ENCODE measurements at places on chromosomes 2 and 18. TPM values are rescaled to one million over a fixed set of nuclear protein-coding genes. Genes with fewer than 3 reads are reported as not detected.

DNA sequence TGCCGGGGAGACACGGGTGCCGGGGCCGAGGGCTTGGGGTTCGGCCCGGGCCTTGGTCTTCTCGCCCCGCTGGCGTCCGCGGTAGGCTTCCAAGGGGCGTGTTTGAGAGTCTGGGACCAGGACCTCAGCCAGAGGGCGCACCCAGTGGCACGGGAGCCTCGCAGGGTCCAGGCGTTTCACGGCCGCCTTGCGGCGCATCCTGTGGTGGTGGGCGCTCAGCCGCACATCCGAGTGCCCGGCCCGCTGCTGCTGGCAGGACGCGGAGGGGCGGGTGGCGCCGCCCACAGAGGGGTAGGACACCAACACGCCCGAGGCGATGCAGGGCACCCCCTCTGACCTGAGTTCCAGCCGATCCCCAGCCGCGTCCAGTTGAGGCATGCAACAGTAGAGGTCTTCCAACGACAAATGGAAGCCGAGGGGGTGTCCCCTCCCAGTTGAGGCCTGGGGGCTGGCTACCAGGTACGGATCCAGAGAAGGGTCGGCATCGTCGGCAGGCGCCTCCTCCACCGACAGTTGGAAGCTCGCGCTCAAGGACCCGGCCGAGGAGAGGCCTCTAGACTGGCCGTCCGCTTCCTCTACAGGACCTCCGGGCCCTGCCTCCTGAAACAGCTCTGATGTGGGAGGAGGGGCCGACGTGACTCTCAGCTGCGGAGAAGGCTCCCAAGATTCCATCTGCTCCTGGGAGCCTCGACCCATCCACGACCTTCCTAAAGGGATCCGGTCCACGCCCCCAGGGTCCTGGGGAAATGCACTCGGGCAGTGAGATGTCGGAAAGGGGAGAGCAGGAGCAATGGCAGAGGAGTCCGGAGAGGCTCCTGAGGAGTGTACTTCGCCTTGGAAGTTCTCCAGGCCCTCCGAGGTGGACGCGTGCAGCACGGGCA is 6.3 kb downstream of the C2orf81 start:
- DNase-seq = peak; percentile 56
- H3K27me3 ChIP-seq = no peaks in the 10 kb centered on the region
- peak overlapping the region; percentile 52 for H3K4me3 ChIP-seq
- H3K36me3 ChIP-seq = no peaks in the 10 kb centered on the region
- H3K4me1 ChIP-seq = no peaks in the 10 kb centered on the region
- peak overlapping the region; percentile 9 for H3K27ac ChIP-seq

- H3K27ac ChIP-seq = no peak overlapping the region
- no peaks in the 10 kb centered on the region for H3K4me1 ChIP-seq
- H3K27me3 ChIP-seq = no peaks in the 10 kb centered on the region
- DNase-seq = no peak
- H3K4me3 ChIP-seq = no peak overlapping the region
- H3K36me3 ChIP-seq = no peaks in the 10 kb centered on the region
Observed at GRCh38 chr18:75344161-75344560, 83.3 kb downstream of the SMIM21 start.

DNA sequence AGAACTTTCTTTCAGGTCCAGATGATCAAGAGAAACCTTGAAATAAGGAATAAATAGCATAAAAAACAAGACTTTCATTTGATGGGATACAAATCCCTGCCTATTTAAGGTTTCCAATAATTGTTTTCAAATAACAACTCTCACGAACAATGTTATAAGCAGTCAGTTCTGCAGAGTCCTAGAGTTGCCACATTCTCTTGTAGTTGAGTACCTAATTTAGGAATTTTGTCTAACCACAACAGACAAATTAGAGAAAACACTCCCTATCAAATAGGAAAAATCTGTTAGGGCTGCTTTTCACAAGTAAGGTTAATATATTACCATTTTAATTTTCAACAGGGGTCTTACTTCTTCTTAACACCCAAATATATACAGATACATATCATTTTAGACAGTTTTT is 130.1 kb upstream of the CDH20 start:
- no peaks in the 10 kb centered on the region for H3K4me1 ChIP-seq
- no peak overlapping the region for H3K4me3 ChIP-seq
- no peak overlapping the region for H3K27ac ChIP-seq

DNA sequence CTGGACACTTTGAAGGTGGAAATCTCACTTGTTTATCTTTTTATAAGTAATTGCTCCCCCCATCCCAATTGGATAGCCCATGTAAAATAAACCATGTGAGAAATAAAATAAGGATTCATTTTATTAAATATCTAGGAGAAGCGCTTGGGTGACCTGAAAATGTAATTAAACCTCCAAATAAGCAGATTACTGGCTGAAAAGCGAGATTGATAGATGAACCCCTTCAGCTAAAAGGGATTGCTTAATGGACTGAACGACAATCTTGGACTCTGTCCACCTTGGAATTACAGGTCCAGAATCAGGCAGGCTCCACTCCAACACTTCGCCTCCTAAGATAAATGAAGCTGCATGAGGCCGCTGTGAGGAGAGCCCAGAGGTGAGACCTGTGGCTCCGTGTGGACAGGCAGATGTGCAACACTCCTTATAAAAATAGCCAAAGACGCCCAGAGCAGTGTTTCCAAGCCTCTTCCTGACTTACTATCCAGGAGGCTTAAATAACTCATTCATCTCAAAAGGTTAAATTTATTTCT is 441.5 kb downstream of the MTX2 start:
- no peak overlapping the region for H3K4me3 ChIP-seq
- no peak for DNase-seq
- no peaks in the 10 kb centered on the region for H3K36me3 ChIP-seq
- H3K4me1 ChIP-seq = no peaks in the 10 kb centered on the region

GRCh38 chr2:84966731-84967130 is 4.2 kb upstream of the KCMF1 start:
- no peak overlapping the region for H3K27ac ChIP-seq
- no peak for DNase-seq
- no peaks in the 10 kb centered on the region for H3K27me3 ChIP-seq
- H3K4me1 ChIP-seq = no peaks in the 10 kb centered on the region
- H3K36me3 ChIP-seq = no peaks in the 10 kb centered on the region

DNA sequence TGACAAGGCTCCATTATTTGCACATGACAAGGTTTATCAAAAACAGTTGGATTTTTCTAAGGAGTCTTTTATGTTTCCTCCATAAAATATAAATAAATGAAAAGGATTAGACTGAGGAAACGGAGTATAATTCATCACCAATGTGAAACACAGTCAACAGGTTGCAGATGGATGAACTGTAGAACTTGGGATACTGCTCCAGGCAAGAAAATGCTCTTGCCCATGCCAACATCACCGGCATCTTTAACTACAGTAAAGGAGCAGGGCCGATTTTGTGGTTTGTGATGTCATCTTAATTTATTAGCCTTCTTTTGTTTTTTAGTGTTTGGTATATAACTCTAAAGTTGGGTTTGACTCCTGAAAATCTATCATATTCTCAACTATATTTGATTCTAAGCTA is 577.3 kb downstream of the EPHA4 start:
- H3K4me3 ChIP-seq = no peak overlapping the region
- H3K36me3 ChIP-seq = no peaks in the 10 kb centered on the region
- no peak for DNase-seq
- H3K27ac ChIP-seq = no peak overlapping the region
- H3K27me3 ChIP-seq = no peaks in the 10 kb centered on the region

GRCh38 chr2:60504049-60504448 is 49.4 kb downstream of the BCL11A start:
- H3K36me3 ChIP-seq = no peaks in the 10 kb centered on the region
- H3K27me3 ChIP-seq = no peaks in the 10 kb centered on the region
- no peak overlapping the region for H3K4me3 ChIP-seq
- H3K4me1 ChIP-seq = no peaks in the 10 kb centered on the region
- DNase-seq = no peak

- no peaks in the 10 kb centered on the region for H3K27me3 ChIP-seq
- DNase-seq = no peak
- H3K4me3 ChIP-seq = no peak overlapping the region
- H3K27ac ChIP-seq = no peak overlapping the region
Observed at GRCh38 chr2:171319164-171319810, 114.5 kb downstream of the METTL8 start.

DNA sequence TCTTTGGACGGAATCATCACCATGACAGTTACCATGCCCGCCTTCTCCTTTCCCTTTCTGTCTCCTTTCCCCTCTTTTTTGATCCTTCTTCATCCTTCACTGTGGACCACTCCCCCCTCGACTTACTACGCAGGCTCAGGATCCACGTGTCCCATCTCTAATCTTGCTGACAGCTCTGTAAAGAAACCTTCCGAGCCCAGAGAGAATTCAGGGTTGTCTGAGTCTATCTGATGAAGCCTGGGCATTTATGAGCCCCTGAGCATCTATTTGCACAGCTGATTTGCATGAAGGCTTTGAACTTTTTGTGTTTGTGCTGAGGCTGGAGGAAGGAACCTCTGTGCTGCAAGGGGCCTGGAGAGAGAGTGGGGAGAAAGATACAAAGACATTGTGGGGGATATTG is 50.7 kb downstream of the CIB4 start:
- H3K36me3 ChIP-seq = no peaks in the 10 kb centered on the region
- H3K4me1 ChIP-seq = no peaks in the 10 kb centered on the region
- no peak for DNase-seq

- no peak for DNase-seq
- no peaks in the 10 kb centered on the region for H3K4me1 ChIP-seq
Observed at GRCh38 chr2:236607471-236608187, 38.0 kb downstream of the ACKR3 start.

- H3K36me3 ChIP-seq = no peaks in the 10 kb centered on the region
- H3K27me3 ChIP-seq = no peaks in the 10 kb centered on the region
- no peak overlapping the region for H3K27ac ChIP-seq
- DNase-seq = no peak
Observed at GRCh38 chr2:38499548-38500282, 103.0 kb downstream of the HNRNPLL start.

GRCh38 chr2:58429014-58429875 is 188.1 kb upstream of the FANCL start:
- no peak overlapping the region for H3K4me3 ChIP-seq
- no peaks in the 10 kb centered on the region for H3K36me3 ChIP-seq
- H3K4me1 ChIP-seq = no peaks in the 10 kb centered on the region
- H3K27ac ChIP-seq = no peak overlapping the region
- H3K27me3 ChIP-seq = no peaks in the 10 kb centered on the region
- DNase-seq = no peak

GRCh38 chr2:185507719-185508118 is 230.9 kb upstream of the FSIP2 start:
- no peaks in the 10 kb centered on the region for H3K36me3 ChIP-seq
- no peak for DNase-seq
- H3K4me1 ChIP-seq = no peaks in the 10 kb centered on the region
- H3K27me3 ChIP-seq = no peaks in the 10 kb centered on the region

DNA sequence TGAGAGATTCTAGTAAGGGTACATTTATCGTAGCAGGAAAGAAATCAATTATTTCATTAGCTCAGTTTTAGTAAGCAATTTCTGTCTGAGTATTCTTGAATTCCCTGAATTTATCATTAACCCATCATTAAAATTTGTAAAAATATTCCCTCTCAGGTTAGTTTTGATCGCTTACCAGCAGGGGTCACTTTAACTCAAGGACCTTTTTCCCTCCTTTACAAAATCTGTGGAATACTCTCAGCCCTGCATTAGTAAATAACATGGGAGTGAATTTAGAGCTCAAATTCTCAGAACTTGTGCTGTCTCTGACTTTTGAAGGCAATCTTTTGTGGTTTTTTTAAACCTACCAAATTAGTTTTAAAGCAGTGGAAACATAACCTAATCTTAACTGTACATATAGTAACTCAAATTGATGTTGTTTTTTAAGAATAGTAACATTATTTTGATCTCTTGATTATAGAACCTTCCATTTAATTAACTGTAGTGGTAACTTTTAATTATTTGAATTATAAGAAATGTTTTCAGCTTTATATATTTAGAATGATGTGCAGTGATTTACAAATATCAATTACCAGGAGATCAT is 97.2 kb downstream of the AGPS start:
- H3K4me1 ChIP-seq = no peaks in the 10 kb centered on the region
- no peak overlapping the region for H3K4me3 ChIP-seq
- no peaks in the 10 kb centered on the region for H3K27me3 ChIP-seq
- H3K27ac ChIP-seq = no peak overlapping the region
- no peaks in the 10 kb centered on the region for H3K36me3 ChIP-seq
- DNase-seq = no peak

DNA sequence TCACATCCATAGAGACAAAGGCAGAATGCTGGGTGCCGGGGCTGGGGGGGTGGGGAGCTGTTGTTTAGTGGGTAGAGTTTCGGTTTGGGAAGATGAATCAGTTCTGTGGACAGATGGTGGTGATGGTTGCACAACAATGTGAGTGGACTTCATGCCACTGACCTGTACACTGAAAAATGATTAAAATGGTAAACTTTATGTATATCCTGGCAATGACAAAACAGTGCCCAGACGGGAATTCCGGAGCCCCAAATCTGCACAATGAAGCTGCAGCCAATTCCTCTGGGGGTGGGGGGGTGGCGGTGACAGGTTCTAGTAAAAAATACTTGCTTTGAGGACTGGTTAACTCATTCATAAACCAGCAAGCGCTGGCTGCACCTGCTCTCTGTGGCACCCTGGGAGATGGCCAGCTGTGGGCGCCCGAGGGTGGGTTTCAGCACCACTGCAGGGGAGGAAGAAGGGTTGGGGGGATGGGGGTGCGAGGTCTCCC is 81.8 kb upstream of the HPCAL1 start:
- no peak for DNase-seq
- H3K4me3 ChIP-seq = no peak overlapping the region
- H3K4me1 ChIP-seq = no peaks in the 10 kb centered on the region
- H3K27ac ChIP-seq = no peak overlapping the region
- no peaks in the 10 kb centered on the region for H3K27me3 ChIP-seq
- no peaks in the 10 kb centered on the region for H3K36me3 ChIP-seq

- no peak overlapping the region for H3K4me3 ChIP-seq
- no peak overlapping the region for H3K27ac ChIP-seq
- H3K36me3 ChIP-seq = no peaks in the 10 kb centered on the region
- no peaks in the 10 kb centered on the region for H3K27me3 ChIP-seq
Observed at GRCh38 chr2:29753671-29754444, 167.5 kb downstream of the ALK start.

GRCh38 chr2:210895132-210895531 is 338.7 kb downstream of the CPS1 start:
- DNase-seq = no peak
- no peak overlapping the region for H3K27ac ChIP-seq

Gene COL6A3
- 28.4 TPM for total RNA-seq

Gene TTC39C
- 9.5 TPM for total RNA-seq

Gene MARCO
- 0.77 TPM for total RNA-seq

Gene COL4A4
- total RNA-seq = 0.93 TPM

Gene NAPG
- 29.0 TPM for total RNA-seq

Gene CPLX4
- not detected for total RNA-seq

Gene DRC1
- total RNA-seq = not detected

Gene OST4
- 331 TPM for total RNA-seq
